ENCODE measurements at places on chromosomes 11 and 22.

DNA sequence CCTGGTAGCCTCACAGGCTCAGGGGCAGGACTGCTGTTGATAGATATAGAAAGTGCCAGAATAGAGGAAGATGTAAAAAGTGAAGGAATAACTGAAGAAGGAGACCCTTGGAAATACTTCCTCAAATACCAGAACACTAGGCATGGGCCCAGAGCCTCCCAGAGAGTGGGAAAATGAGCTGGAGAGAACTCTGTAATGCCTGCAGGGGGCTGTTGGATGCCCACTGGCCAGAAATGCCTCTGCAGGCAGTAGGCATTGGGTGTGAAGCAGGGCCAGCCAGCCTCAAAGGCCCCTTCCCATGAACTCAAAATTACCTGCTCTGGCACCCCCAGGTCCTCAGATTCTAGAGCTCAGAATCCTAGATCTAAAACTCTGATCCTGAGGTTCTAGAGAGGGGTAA is 15.1 kb downstream of the P2RY2 start:
- DNase-seq: no peak

- DNase-seq: no peak
Measured at GRCh38 chr22:38204784-38205183, 3.0 kb downstream of the MAFF start.

- no peak for DNase-seq
Measured at GRCh38 chr11:43689167-43689566, 8.6 kb downstream of the HSD17B12 start.

DNA sequence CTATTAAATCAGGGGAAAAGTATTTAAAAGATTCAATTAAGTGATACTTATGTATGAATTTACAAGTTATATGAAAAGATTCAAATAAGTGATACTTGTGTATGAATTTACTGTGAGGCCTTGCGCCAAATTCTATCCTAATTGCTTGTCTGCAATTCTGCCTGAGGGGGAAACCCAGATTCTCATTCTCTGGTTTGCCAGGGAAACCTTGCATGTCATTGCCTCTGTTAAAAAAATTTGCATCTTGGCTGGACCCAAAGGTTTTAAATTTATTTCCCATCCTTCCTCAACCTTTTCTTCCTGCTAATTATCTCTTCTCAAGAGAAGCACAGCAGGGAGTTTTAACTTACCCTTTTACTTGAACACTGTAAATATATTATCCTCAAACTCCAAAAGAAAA is 13.8 kb downstream of the OLFML1 start:
- no peak for DNase-seq

GRCh38 chr11:45392591-45393091 is 106.5 kb upstream of the SYT13 start:
- DNase-seq: no peak

GRCh38 chr11:128506356-128506755 is 81.0 kb downstream of the ETS1 start:
- no peak for DNase-seq

DNA sequence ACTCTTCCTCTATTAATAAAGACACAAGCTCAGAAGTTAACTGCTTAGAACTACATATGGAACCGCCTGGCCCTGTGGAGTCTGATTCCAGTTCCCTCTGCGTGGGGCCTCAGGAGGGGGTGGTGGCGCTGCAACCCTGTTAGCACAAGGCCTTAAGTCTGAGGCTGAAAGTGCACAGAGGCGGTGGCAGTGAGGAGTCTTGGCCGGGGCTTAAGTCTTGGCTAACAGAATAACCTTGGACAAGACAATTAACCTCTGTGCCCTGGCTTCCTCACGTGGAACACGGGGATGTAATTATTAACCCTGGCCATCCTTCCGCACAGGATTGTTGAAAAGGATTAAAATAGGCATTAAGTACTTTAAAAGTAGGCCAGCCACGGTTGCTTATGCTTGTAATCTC is 191.5 kb downstream of the CEP164 start:
- no peak for DNase-seq

GRCh38 chr22:50068096-50068495 is 10.0 kb upstream of the TTLL8 start:
- DNase-seq: no peak

DNA sequence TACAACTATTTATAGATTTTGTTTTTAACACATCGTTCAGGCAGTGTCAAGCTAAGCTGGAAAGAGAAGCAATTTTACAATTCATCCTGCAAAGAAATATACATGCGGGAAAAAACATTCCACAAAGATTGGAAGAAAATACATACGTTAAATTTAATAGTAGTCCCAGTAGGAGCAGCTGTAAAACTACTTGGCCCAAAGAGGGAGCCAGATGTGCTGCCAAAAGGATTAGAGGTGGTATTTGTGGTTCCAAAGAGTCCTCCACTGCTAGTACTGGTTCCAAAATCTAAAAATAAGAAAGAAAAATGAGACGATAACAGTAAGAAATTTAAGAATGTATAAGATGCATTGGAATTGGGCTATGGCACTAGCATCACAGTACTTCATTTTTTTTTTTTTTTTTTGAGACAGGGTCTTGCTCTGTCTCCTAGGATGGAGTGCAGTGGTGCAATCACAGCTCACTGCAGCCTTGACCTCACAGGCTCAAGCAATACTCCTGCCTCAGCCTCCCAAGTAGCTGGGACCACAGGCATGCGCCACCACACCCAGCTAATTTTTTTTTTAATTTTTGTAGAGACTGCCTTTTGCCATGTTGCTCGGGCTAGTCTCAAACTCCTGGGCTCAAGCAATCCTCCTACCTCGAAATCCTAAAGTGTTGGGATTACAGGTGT is 21.5 kb downstream of the NUP98 start:
- DNase-seq: no peak

GRCh38 chr11:27971171-27971570 is 136.8 kb downstream of the KIF18A start:
- DNase-seq: no peak

GRCh38 chr11:70630816-70631623 is 232.7 kb downstream of the CTTN start:
- no peak for DNase-seq

DNA sequence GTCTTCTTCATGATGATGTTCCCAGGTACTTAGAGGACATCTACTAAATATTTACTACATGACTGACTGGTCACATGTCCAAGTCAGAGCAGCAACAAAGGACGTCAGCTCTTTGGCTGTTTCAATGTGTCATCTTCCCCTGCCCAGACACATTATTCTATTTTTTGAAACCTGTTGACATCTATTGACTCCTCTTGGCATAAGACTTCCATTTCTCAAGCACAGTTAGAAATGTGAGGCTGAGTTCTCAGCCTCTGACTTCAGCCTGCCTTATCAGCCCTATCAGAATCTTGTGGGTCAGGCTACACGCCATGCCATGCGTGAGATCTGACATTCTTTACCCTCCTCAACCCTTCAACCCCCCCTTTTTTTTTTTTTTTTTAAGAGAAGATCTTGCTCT is 63.8 kb downstream of the SC5D start:
- no peak for DNase-seq

GRCh38 chr22:46844606-46845210 is 82.3 kb downstream of the TBC1D22A start:
- no peak for DNase-seq

Measured in activated T-cell treated with anti-CD3 and anti-CD28 coated beads for 4 hours (primary cell).